ENCODE measurements at places on chromosomes 5 and 9.

- DNase-seq = no peak
Observed at GRCh38 chr9:91155181-91155580, 206.5 kb downstream of the AUH start.

DNA sequence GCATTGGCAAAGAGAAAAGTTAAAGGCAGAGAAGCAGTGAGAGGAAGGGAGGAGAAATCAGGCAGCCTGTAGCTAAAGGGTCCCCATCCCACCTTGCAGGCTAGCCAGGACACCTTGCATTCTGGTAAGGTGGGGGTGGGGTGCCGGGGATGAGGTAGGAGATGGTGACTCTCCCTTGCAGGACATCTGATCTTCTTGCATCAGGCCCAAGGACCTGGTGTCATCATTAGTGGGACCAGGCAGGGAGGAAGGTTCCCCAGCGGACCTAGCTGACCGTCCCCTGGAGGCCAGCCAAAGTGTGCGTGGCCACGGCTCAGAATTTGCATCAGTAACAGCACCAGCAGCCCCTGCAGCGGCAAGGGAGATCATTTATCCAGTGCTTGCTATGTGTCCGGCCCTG lies 21.7 kb upstream of the CYSTM1 start:
- no peak for DNase-seq

GRCh38 chr5:91283899-91284298 lies 99.2 kb downstream of the ARRDC3 start:
- DNase-seq = no peak

DNA sequence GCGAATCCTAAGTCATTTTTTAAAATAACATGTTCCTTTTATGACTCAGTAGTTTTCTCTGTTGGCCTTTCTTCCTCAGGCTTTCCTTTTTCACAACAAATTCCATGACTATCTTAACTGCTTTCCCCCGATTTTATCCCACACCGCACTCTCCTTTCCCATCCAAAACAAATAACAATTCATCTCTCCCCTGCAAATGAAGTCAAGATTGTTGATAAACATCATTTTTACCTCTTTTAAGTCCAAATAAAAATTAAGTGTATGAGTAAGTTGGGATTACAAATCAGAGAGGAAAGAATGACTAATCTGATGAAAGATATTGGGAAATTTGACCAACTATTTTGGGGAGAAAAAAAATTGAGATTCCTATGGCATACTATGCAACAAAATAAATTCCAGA lies 47.3 kb downstream of the SEC61B start:
- DNase-seq = no peak

DNA sequence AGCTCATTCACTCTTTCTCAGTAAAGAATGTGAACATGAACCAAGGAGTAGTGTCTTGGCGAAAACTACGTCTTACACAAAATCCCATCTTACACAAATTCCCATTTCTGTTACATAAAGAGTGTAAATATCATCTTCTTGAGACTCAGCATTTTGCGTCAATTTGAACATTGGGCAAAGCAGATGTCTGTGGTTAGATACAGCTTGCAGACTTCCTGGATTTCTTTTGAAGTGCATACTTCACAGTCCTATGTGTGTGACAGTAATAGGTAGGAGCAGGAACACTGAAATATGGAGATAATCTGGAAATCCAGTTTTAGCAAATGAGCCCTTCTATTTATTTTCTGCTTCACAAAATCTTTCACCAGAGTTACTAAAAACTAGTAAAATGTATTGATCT lies 58.8 kb downstream of the C6 start:
- no peak for DNase-seq

- no peak for DNase-seq
Observed at GRCh38 chr5:74041913-74042312, 415.9 kb downstream of the ARHGEF28 start.

DNA sequence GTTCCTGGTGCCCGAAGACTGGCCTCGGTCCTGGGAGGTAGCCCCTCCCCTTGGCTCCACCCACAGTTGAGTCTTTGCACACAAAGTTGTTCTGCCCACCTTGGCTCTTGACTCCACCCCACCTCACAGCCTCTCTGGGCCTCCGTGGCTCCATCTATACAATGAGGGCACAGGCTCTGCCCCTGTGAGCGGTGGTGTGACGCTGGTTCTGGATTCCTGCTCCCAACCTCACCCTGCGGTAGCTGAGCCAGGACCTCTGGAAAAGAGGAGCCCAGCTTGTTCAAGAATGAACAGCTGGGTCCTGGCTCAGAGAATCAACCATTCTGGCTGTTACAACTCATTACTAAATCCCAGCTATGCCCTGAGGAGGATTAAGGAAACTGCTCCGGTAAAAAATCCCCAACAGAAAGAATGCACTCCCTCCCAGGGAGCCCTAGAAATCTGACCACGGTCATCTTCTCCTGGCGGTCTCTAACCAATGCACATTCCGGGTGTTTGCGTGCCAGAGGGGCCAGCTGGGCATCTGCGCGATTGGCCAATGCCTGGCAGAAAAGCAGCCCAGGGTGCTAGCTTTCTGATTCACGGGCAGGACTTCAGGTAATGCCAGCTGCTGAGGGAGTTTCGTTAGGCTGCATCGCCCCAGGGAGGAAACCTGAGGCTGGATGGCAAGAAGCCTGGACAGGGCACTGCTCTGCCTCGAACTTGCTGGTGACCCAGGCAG lies 9.9 kb upstream of the GRHPR start:
- DNase-seq = no peak

DNA sequence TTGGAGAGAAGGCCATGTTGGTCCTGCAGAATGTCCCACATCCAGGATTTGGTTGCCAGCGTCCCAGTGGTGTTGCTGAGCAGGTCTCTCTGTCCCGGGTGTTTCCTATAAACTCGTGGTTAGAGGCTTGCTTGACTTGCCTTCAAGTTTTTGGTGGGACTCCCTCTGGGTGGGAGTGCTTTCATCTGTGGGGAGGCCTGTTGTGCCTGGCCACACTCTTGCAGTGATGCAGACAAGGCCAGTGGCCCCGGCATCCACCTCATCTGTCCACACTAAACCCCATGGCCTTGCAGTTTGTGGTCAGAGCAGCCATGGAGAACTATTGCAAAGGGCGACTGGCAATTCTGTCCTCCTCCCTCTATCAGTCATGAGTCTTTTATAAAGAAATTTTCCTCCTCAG lies 71.8 kb downstream of the PHF2 start:
- no peak for DNase-seq

GRCh38 chr9:114499528-114499927 lies 5.7 kb downstream of the WHRN start:
- DNase-seq = no peak

DNA sequence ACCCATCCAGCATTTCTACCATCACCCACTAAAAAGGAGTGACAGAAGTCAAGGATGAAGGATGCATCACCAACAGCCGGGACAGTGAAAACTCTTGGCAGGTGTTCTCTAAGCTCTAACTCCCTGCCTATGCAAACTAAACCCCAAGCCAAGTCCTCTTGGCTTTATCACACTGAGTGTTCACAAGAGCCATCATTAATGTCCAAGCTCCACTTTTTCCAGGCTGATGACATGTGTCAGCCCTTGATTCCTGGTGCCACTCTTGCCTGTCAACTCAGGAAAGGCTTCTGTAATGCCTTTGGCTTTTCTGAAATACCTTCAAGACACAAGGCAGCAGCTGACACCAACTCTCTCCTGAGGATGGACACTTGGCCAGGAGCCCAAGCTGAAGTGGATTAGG lies 86.9 kb downstream of the NR6A1 start:
- no peak for DNase-seq

- no peak for DNase-seq
Observed at GRCh38 chr9:19461135-19461534, 52.3 kb downstream of the ACER2 start.

DNA sequence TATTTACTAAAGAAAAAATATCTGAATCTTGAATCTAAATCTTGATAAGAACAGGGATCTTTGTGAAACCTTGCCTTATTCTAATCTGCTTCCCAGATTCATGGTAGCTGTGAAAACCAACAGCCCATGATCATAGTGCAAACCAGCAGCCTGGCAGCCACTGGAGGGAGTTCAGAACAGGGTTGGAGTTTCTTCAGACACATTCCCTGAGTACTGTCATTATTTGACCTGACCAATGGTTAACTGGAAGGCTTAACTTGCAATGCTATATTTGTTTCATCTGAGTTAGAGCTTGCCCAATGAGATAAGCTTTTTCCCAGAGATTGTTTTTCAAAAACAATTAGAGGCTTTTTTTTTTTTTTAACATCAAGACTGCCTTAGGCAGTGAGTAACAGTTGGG lies 47.8 kb downstream of the LOX start:
- DNase-seq = no peak

DNA sequence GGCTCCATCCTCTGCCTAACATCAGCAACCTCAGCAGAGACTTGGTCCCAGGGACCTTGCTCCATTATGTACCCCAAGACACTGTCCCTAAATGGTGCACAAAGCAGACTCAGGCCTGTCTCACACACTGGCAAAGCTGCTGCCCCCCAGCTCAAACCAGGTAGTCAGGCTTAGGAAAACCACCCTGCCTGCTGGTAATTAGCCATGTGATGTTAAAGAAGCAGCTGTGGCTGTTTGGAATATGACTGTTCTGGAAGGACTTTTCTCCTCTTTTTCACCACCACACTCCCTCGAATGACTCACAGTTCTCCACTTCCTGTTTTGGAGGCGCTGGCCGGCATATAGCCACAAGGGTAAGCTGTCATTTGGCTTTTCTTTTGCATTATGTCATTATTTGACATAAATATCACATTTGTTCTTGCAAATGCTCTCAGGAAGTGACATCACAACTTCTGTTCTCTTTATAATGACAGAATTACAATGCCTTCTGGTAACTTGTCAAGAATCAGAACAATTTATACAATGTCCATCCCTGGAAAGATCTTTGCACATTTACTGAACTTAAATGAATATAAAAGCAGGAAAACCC lies 113.9 kb downstream of the SUSD1 start:
- peak; percentile 69 for DNase-seq

DNA sequence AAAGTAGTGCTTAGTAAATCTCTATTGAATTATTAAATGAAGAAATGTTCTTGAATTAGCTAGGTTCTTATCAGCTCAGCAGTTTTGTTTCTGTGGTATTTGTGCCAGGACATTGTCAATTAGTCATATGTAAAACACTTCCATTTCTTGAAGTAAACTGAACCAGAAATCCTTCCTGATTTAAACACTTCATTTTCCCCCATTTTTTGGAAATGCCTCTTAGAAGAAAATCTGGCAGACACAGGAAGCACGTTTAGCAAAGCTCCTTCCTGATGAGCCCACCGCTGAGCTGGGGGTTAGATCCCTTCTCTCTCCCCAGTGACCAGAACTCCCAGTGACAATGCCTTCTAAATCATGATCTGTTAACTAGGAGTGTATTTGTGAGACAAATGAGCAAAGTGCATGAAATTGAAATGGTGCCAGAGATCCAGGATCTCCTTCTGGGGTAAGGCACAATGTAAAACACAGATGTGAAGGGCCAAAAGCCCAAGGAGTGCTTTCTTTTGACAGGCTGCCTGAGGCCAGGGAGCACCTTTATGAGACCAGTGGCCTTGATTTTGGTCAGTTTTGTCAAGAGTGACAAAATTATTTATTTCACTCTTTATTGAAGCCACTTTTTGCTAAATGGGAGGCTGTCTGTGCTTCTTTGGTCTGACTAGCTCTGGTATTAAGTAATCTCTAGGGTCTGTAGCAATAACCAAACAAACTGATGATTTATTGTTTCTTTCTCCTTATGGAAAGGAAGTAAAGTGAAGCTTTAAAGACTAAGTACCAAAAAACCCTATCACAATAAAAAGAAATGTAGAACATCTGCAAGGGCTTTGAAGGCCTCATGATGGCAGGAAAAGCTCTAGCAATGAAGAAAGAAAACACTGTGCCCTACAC lies 25.5 kb upstream of the RUSC2 start:
- no peak for DNase-seq

DNA sequence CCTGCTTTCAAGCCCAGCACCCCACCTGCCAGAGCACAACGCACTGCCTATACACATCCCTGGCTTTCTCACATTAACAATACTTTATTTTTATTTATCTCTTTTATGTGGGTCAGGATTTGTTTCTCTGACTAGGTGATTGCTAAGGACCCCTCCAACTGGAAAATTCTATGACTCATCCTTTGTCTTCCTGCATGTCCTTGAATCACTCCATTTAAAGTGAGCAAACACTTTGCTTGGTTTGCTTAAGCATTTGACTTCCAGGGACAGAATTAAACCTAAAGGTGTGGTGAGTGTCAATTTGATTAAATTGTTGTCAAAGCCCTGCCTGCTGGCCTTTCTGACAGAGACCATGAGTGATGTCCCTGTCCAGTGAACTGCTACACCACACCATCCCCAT lies 536.5 kb upstream of the BRINP1 start:
- DNase-seq = no peak

- peak; percentile 65 for DNase-seq
Observed at GRCh38 chr9:114524247-114524681, 19.0 kb upstream of the WHRN start.

- DNase-seq = no peak
Observed at GRCh38 chr5:10116594-10116993, 133.1 kb downstream of the ATPSCKMT start.

DNA sequence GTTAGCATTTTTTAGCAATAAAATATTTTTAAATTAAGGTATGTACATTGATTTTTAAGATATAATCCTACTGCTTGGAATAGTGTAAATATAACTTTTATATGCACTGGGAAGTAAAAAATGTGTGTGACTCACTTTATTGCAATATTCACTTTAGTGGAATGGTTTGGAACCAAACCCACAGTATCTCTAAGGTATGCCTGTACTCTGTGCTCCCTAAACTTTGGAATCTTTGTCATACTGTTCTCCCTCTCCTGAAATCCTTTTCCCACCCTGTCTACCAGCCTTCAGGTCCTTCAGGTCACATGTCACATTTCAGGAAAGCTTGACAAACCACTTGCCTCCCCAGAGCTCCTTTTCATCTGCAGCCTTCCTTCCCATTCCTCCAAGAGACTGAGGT lies 308.7 kb downstream of the SPOCK1 start:
- DNase-seq = no peak

GRCh38 chr9:38214432-38214831 lies 145.4 kb upstream of the SHB start:
- no peak for DNase-seq

DNA sequence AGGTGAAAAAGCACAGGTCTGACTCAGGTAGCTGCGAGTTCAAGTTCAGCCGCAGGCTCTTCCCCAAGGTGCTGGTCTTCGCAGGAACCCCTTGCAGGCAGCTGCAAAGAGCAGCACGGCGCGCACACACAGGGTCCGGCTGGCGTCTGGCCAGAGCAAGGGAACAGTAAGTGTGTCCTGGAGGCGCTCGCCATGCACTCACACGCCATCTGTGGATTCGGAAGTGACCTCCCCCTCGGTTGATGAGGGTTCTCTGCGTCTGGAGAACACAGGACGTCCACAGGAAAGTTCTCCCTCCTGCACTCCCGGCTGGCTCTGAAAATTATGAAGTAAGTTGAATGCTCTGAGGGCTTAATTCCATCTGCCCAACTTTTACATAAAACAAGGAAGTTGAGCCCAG lies 14.0 kb upstream of the EGFL7 start:
- no peak for DNase-seq

DNA sequence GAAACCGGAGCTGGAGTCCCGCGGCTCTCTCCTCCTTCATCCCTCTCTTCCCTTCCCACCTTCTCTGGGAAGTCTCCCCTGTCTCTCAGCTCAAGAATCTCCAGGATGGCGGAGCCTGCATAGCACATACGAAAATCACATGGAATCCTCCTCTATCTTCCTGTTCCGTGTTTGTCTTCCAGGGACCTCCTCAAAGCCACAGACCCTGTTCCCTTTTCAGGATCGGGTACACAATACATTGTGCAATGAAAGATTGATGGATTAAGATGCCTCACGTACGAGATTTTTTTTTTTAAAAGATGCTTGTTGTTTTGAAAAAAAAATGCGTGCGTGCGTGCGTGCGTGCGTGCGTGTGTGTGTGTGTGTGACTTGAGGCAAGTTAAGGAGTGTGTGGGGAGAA lies 46.6 kb upstream of the OLFM1 start:
- no peak for DNase-seq

Measured in right forelimb (tissue), 1 donor.